ENCODE measurements at places on chromosomes 6 and 20.

GRCh38 chr6:128095362-128095761, 194.5 kb upstream of the THEMIS start:
- no peak for DNase-seq

DNA sequence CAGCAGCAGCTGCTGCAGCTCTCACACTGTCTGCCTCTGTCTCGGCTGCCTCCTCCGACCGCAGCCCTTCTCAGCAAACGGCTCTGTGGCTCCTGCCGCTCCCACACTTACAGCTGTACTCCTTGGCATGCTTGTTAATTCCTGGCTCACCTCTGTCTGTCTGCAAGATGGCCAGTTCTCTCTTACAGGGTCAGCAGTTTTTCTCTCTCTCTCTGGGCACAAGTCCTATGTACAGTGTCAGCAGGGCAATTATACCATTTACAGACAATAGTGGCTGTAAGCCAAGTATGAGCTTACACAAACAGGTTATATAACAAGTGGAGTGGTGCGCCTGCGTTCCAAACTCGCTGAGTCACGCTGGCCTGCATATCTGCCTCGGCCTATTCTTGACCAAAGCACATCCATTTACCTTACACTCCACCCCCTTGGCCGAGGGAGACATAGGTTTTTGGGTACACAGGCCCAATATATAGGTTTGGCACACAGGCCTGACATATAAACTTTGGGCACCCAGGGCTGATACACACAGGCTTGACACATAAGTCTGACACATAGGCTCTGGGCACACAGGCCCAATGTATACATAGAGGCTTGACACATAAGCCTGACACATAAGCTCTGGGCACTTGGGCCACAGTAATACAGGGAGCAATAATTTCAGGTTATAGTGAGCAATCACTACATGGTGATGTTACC, 4.4 kb downstream of the ZKSCAN3 start:
- DNase-seq: peak; percentile 55

- peak; percentile 38 for DNase-seq
These were observed 108.4 kb downstream of the PLCB4 start for GRCh38 chr20:9177278-9177677.

DNA sequence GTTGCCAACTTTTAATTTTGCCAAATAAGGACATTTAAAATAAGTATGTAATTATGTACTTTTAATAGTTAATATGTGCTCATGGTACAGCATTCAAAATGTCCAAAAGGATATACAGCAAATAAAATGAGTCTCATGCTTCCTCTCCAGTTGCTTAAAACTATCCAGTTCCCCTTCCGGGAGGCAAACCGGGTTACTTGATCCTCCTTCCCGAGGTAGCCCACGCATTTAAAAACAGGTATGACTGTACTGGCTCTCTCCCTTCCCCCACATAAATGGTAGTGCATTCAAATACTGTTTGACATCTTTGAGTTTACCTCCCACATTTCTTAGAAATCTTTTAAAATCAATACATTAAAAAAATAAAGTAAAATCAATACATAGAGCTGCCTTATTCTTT, 66.4 kb downstream of the PHF20 start:
- DNase-seq: peak; percentile 19

- DNase-seq: no peak
These were observed 119.7 kb upstream of the AHI1 start for GRCh38 chr6:135617222-135617621.

DNA sequence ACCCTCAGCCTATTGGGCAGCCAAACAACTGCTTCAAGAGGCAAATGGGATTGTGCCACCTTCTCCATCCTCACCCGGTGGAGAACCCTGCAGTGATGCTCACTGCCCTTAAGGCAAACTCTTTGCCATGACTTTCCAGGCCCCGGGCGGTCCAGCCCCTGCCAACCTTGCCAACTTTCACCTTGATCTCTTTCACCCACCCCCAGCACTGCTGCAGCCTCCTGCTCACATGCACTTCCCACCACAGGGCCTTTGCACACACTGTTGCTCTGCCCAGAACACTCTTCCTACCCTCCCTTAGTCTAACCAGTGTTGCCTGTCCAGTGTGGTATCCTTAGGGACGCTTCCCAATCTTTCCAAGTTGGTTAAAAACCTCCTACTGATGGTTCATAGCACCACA, 221.1 kb downstream of the EYA2 start:
- DNase-seq: no peak

GRCh38 chr6:29941016-29941415, 1.3 kb upstream of the HLA-A start:
- peak; percentile 50 for DNase-seq

- DNase-seq: no peak
These were observed 38.1 kb upstream of the UST start for GRCh38 chr6:148708707-148709106.

GRCh38 chr6:89999154-89999553, 104.9 kb downstream of the GJA10 start:
- DNase-seq: peak; percentile 92

DNA sequence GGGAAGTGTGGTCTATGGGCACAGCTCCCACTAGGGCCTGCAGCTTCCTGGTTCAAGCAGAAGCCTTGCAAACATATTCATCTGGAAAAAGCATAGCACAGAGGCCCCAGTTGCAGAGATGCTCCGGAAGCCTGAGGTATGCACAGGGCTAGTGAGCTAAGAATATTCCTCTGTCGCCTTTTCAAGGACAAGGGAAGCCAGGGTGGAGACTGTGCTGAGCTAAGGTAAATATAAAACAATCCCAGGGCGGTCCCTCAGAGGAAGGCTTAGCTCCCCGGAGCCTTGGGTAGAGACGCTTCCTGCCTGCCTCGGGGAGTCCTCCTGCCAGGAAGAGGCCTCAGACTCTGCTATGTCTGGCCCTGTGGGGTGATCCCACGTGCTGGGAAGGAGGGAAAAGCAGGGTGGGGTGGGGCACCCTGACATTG, 134.8 kb upstream of the FOXA2 start:
- DNase-seq: no peak

DNA sequence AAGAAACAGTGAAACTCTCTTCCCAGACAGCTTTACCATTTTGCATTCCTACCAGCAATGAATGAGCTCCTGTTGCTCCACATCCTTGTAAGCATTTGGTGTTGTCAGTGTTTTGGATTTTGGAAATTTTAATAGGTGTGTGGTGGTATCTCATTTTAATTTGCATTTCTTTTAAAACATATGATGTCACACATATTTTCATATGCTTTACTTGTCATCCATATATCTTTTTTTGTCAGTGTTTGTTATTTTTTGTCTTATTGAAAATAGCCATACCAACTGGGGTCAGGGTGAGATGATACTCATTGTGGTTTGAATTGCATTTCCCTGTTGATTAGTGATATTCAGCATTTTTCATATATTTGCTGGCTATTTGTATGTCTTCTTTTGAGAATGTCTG, 119.5 kb upstream of the FOXA2 start:
- no peak for DNase-seq

DNA sequence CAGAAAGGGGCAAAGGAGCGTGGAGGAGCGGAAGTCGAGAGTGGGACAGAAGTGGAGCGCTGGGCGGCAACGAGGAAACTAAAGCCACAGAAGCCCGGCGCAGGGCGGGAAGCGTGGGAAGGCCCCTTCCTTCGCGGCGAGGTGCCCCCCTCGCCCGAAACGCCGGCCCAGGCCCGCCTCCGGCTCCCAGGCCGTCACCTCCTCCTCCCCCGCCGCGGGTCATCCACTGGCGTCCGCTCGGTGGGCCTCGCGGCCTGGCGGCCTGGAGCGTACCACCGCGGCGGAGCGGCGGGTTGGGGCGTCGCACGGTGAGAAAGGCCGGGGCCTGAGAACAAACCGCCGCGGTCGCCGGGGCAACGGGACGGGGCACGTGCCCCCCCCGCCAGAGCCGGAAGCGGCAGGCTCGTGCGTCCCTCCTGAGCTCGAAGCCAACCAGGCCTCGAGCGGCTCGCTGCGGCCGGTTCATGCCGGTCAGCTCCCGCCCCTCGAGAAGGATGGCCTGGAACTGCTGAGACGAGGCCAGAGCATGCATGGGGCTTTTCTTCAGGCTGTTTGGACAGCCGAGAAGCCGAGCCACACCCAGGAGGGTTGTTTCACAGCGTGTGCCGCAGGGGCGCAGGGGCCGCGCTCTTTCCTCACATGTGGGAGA, at the start of gene TCP11:
Gene TCP11 (minus strand): TSS at position 333 of the 649 bp plus-strand sequence. CDS start 469 bp downstream, outside the sequence.
- no peak for DNase-seq

GRCh38 chr6:134593887-134594286, 276.0 kb upstream of the SGK1 start:
- no peak for DNase-seq

GRCh38 chr6:1770435-1770843, 160.7 kb downstream of the FOXC1 start:
- DNase-seq: peak; percentile 87

- no peak for DNase-seq
These were observed 224.8 kb upstream of the CDH4 start for GRCh38 chr20:61027218-61027617.

DNA sequence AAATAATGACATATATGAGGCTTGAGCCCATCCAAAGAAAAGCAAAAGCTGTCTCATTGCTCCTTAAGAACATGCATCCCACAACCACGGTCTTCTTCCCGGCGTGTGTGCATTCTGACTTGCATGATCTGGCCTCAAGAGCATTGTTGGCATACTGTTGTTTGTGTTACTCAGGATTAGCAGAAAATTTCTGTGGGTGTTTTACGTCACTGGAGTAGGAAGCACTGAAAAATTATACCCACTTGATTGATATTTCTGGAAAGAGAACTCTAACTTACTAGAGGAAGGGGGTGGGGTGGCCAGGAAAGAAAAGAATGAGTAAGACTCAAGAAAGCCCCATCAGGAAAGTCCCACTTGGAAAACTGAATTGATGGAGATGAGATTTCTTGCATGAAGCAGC, 326.2 kb upstream of the PRDM1 start:
- peak; percentile 63 for DNase-seq

DNA sequence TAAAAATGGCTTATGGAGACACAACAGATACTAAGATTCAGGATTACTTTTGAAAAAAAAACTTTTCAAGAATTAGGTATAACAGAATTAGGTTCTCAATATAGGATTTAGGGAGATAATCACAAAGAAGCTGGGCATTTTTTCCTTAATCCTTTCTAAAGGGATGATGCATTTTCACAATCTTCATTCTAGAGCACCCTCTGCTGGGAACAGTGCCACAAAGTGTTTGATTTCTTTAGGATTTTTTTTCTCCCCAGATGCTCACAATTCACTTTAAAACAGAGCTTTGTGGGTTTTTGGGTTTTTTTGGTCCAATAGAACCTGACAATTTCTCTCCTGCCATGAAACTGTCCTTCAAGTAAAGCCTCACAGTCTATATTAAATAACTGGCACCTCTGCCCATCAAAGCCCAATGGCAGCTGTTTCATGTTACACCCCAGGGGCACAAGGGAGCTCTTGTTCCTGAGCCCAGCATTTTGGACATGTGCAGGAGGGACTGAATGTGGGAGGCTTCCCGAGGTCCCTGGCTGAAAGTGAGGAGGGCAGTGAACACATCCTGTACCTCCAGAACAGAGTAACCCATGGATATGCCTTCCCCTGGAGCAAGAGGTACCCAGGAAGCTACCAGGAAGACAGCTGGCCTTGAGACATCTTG, 39.7 kb downstream of the PREP start:
- no peak for DNase-seq

GRCh38 chr6:161154796-161155335, 119.0 kb downstream of the AGPAT4 start:
- no peak for DNase-seq

GRCh38 chr20:63183422-63184146, 32.3 kb downstream of the YTHDF1 start:
- DNase-seq: peak; percentile 57

GRCh38 chr6:53929041-53929820, 134.4 kb downstream of the LRRC1 start:
- DNase-seq: peak; percentile 39

GRCh38 chr6:170207586-170208181, 83.2 kb downstream of the DLL1 start:
- DNase-seq: no peak
